ENCODE measurements at places on chromosomes 16 and 17.

DNA sequence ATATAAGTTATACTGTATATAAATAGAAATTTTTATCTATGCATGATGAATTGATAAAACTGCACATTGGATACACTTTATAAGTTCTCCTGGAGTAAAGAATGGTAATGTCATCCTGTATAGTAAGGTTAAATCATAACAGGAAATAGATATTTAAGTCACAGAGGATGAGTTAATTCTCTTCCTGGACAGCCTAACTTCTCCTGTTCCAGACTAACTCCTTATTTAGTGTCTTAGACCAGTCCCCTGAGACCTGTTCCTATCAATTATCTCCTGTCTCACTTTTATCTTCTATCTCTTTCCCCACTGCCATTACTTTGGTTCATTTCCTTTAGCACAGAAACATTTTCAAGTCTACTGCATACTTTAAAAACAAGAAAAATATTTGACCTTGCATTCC is 46.5 kb downstream of the SSH2 start:
- no peak for DNase-seq

- no peak for DNase-seq
These were observed 4.7 kb downstream of the DUSP14 start for GRCh38 chr17:37494401-37494831.

DNA sequence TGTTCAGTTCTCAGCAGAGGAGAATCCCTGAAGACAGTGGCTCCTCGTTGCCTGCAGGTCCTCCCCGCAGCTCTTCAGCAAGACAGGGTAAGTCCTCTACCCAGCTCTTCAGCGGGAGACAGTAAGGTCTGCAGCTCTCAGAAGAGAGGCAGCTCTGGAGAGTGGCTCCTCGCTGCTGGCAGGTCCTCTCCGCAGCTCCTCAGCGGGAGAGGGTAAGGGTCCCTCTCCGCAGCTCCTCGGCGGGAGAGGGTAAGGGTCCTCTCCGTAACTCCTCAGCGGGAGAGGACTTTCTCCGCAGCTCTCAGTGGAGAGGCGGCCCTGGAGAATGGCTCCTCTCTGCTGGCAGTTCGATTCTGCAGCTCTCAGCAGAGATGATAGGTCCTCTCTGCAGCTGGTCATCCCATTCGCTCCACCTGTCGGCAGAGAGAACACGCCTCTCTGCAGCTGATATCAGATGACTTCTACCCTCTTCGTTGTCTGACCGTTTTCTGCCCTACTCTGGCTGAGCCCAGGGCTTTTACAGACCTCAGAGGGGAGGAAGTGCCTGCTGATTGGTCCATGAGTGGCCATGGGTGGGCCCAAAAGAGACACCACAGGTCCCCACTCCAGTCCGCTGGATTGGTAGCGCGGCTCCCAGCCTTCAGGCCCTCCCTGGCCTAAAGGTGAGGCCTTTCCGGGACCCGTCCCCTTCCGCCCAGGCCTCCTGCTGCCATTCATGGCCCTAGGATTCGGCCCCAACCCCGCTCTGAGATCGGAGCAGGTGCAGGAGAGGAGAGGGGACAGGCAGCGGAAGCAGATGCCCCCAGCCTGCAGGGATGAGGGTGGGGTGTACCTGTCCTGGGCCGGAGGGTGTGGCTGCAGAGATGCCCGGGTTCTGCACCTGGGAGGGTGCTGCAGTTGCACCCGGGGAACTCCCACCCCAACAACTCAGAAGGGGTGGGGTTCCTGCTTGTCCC is 11.9 kb upstream of the SHCBP1 start:
- no peak for DNase-seq

DNA sequence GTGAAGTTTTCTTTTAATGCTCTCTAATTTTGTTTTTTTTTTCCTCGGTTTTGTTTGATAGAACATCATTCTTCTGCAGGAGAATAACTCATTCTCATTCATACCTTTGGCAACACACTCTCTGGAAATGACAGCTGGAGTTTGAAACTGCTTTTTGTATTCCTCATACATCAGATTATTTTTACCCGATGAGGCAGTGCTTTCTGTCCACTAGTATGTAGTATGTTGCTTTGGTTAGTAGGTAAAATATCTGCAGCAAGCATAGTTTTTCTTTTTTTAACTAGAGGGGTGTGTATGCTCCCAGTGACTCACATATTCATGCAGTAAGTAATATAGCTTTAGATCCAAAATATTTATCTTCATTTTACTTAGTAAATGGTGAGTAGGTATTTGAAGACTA is 6.4 kb downstream of the PRKCA start:
- no peak for DNase-seq

GRCh38 chr16:50862818-50863643 is 121.1 kb downstream of the CYLD start:
- DNase-seq = no peak

DNA sequence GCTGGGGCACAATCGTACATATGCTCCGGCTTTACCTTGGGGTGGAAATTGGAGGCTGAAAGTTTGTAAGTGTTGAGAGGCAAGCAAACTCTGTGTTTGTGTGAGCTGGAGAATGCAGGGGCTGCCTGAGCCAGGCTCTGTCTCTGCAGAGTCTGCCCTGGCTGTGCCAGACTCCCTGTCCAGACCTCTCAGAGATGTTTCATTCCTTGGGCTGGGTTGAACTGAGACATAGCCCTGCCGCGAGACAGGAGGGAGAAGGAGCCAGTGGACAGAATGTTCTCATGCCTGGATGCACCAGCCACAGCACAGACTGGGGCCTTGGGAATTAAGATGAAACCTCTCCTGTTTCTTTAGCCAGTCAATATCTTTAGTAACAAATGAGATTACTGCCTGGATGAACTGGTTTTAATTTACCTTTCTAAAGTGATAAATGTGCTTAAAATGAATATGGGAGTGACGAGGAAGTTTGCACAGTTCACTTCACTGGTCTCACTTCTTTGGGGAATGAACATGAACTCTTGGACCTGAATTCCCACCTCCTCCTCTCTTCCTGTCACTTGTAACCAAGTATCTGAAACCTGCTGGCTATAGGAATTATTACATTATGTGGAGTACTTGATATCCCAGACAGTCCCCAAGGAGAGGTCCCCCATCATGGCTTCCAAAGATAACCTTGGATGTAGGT is 40.1 kb downstream of the YPEL2 start:
- DNase-seq = no peak

GRCh38 chr16:1048442-1049112 is 24.0 kb upstream of the SSTR5 start:
- no peak for DNase-seq

DNA sequence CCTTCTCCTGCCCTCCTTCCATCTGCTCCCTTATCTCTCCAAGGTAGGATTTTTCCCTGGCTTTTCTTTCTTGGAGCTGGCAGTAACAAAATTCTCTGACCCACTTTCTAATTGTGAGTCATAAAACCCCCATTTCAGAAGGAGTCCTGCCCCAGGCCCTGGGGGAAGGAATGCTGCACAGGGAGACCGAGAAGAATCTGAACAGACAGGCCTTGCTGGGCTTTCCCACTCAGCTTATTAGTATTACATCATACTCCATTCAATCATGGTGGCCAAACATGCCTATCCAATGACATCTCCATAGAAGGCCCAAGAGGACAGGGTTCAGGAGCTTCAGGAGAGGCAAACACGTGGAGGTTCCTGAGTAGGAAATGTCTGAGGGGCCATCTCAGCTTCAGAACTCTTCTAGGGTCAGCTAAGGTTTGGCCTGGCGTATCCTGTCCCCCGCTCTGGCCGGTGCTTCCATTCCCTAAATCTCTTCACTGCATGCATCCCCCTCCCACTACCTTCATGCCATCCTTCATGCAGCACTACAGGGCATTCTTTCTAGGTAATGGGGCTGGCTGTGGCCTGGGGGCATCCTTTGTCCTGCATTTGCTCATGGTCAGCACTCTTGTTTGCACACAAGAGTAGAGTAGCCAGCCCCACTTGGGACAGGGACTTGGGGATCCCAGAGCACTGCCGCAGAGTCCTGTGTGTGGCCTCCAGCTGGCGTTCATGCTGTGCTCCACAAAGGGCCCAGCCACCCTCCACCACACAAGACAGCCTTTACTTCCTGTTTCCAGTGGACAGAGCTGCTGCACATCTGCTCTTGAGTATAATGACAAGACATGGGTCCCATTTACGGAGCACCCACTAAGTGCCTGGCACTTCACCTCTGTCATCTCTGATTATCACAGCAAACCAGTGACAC is 8.2 kb downstream of the SLC6A2 start:
- DNase-seq = no peak

- DNase-seq = no peak
These were observed 358.7 kb downstream of the SLC39A11 start for GRCh38 chr17:72733619-72734282.

DNA sequence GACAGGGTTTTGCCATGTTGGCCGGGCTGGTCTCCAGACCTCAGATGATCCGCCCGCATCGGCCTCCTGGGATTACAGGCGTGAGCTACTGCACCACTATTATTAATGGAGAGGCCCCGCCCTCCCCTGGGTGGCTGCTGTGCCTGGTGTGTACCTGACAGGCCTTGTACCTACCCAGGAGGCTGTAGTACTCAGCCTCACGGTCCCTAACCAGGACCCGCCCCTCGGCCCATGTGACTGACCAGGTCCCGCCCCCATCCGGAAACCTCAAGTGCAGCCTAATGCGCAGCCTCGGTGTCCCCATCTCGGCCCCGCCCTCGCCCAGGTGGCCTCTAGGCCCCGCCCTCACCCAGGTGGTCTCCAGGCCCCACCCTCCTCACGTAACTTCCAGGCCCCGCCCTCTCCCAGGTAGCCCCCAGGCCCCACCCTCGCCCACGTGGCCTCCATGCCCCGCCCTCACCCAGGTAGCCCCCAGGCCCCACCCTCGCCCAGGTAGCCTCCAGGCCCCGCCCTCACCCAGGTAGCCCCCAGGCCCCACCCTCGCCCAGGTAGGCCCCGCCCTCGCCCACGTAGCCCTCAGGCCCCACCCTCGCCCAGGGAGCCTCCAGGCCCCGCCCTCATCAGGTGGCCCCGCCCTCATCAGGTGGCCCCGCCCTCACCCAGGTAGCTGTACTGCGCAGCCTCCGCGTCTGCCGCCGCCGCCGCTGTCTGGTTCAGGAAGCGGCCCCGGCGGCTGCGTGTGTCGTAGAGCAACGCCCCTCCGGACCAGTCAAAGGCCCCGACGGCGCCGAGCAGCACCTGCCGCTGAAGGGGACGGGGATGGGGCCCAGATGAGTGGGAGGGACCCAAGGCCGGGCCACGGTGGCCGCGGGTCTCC is 31.0 kb downstream of the HASPIN start:
- peak; percentile 70 for DNase-seq

DNA sequence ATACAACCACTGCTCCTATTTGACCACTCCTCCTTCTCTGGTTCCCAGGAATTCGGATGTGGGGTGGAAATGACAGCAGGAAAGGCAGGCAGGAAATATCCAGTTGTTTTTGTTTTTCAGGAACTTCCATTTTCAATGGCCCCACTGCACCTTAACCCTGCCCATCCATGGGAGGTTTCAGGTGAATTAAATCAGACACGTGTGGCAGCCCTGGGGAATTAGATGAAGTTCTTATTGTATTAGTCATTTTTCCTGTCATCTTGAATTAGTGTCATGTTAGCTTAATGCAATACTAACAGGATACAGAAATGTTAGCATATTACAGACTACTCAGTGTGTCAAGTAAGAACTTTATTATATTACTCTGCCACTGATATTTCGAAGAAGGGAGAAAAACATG is 146.4 kb downstream of the CHD9NB start:
- no peak for DNase-seq

DNA sequence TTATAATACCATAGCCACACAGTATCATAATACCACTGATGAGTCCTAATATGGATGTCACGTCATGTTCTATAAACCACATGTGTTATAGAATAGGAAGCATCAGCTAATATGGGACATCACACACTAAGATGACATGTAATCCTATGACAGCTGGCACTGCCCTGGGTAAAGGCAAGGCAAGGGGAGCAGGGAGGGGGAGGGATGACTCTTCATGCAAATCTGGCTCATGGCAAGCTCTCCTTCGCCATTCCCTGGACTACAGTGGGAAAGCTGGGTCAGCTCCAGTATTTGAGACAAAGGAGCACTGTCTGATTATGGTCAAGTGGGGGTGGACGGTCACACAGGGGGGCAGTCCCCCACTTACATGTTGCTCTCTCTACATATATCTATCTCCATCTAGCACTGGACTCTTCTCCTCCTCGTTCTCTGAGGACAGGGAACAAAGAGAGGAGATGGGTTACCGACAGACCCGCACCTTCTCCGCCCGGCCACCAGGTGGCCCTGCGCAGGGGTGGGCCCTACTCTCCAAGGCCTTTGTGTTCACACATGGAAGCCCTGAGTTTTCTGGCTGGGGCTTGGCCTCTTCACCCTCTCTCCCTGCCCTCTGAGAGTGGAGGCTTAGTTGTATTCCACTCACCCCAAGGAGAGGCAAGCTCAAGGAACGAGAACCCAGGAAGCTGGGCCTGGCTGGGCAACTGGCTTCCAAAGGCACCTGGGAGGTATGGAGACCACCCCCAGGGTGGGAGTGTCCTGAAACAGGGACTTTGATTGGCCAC is 23.4 kb upstream of the MPO start:
- DNase-seq = peak; percentile 64

GRCh38 chr17:50609380-50610074 is 25.2 kb upstream of the ABCC3 start:
- no peak for DNase-seq

DNA sequence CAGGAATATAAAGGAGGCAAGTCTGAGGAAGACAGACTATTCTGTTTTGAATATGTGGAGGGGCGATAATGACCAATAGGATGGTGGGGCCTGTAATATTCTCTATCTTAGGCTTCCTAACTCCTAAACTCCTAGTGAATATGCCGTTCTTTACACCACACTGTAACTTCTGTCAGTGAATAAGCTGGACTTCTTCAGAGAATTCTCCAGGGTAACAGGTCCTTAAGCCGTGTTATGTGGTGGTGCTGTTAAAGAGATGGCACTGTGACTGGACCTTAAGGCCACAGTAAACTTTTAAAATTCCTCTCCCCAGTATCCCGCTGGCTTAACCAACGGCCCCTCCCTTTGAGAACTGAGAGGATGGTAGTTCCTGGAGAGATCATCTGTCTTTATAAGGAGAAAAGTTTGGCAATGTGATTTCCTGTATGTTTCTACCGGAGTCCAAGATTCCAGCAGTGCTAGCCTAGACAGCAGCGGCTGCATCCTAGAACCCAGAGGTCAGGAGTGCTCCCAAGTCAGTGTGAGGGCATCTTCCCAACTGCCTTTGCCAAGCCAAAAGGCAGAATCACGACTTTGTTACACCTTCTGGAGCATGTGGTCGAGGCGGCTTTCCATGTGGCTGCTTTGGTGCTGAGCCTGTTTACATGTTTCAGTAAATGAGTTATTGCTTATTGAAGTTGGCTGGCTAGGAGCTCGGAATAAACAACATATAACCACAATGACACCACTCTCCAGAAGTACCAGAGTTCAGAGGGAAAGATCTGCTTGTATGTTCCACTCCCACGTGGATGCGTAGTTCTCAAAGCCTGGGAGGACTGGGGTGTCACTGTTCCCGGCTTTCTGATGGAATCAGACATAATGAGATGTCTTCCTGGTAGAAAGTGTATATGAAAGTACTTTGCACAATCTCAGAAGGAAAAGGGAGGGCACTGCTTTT is 41.0 kb downstream of the TUBD1 start:
- DNase-seq = no peak
